Bone marrow (tissue), 2 donors: ENCODE measurements at places on chromosomes 7 and 10.

DNA sequence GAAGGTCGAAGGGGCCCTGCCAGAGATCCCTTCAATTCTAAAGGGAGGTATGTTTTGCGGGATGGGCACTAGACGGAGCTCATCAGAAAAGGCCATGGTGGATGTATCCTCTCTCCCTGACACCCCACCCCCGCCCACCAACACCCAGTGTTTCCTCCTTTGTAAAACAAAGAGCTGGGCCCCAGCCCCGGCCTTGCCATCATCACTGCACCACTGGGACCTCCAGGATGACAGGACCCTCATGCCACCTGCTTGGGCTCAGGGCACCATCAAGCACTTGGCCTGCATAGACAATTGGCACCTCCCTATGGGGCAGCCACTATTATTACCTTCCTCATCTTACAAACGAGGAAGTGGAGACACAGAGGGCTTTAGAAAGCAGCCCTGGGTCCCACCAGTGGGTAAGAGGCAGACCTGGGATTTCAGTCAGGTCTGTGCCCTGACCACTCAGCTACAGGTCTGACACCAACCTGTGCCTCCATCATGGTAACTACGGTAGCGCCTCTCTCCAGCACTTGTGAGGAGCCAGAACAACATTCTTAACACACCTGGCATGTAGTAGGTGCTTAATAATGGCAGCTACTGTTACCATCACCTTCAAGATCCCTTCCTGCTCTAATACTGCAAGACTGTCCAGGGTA is 2.0 kb downstream of the CALML3 start:
- no peak for DNase-seq

DNA sequence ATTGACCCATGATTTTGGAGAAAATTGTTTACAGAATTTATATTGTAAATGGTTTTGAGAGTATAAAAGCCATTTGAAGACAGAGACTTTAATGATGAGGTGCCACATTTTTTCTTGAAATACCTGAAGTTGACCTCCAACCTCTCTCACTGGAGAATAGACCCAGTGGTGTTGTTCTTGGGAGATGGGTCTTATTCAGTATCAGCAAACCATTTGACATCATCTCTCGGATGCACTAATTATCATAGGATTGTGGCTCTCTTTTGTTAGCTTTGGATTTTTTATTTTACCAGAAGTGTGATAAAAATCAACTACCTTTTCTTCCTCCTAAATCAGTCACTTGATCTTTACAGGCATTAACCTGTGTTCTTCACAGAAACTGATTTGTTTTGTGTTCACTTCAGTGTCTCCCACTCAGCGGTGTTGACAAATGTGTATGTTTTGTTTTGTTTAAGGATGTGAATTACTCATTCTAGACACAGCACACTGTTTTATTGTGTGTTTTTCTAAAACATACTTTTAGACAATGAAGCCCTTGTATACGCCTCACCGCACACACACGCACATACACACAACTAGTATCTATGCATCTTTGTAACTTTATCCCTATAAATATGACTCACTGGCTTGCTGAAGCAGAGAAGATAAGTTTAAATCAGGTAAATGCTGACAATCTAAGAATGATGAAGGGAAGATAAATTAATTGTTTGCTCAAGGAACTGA is 455.6 kb downstream of the INHBA start:
- no peak for DNase-seq

DNA sequence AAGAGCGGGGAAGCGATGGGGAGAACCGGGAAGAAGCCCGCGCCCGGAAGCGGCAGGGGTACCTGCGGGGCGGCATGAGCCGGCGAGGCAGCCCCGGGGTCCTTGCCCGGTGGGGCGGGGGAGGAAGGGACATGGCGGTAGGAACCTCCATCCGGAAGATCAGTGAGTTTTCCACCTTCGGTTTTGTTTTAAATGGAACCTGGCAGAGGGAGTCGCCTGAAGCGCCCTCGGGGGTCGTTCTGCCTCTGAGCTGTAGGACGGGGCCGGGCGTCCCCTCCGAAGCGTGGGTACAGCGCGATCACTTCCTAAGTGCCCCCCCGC is 471 bp downstream of the PFKP start:
- DNase-seq, result no peak

- DNase-seq, result no peak
Measured at GRCh38 chr10:34437906-34438305, 377.2 kb downstream of the PARD3 start.

- DNase-seq, result no peak
Measured at GRCh38 chr10:31374146-31374696, 55.2 kb downstream of the ZEB1 start.
